Left colon (tissue), 2 donors: ENCODE measurements at places on chromosomes 4 and X. TPM values are rescaled to one million over a fixed set of nuclear protein-coding genes. Genes with fewer than 3 reads are reported as not detected.
A peak's percentile ranks its signal among the peaks of the same experiment; 100 is the strongest.

GRCh38 chr4:126097155-126097799 lies 782.5 kb downstream of the FAT4 start:
- DNase-seq: no peak

MAGEC2 gene
- total RNA-seq: not detected

DNA sequence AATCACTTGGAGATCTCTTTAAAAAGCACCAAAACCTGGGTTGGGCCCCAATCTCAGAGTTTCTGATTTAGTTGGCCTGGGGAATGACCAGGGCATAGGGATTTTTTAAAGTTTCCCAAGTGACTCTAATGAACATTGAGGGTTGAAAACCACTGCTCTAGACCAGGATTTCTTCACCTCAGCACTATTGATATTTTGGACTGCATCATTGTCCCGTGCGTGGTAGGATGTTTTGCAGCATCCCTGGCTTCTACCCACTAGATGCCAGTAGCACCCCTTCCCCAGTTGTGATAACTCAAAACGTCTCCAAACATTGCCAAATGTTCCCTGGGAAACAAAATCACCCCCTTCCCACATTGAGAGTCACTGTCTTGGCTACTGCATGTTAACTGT lies 61.8 kb downstream of the ATXN3L start:
- no peak for DNase-seq

- no peak for DNase-seq
These were observed 2.9 kb downstream of the HDAC8 start for GRCh38 chrX:72569786-72570185.

- DNase-seq: no peak
These were observed 226.4 kb downstream of the MAGEB5 start for GRCh38 chrX:26442340-26442739.

DNA sequence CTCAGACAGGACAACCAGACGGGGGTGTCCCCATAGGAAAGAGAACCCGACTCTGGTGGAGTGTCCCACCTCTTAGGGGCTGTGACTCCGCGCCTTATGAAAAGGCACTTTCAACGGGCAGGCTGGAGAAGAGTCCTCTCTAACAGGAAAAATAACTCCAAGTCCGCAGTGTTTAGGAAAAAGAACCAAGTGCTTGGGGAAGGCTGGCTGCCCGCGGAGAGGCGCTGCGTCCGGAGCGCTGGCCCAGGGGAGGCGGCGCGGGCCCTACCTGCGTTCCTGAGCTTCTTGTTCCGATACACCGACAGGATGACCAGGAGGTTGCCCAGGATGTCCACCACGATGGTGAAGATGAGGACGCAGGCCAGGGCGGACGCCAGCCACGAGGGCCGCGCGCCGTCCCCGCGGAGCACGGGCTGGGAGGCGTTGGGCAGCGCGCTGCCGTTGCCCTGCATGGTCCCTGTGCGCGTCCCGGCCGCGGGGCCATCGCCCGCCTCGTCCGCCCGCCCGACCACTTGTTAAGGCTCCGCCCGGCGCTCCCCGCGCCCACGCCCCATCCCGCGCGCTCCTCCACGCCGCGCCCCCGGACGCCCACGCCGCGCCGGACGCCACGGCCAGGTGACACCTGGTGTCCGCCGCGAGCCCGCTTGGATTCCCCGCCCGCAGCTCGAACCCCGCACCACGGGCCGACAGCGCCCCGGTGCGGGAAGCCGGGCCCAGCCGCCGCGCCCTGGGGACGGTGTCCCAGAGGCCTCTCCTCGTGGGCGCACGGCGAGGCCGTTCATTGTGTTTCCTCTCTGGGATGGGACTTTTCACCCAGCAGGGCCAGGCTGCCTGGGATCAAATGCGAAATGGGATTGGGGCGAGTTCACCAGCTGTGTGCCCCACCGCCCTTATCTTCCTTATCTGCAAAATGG lies at the start of gene MTNR1A:
Gene MTNR1A, minus strand, starts transcription at position 654 of the 914 bp plus-strand sequence. Its CDS starts 202 bp downstream, at position 452.
- DNase-seq: peak; percentile 63

- peak; percentile 81 for DNase-seq
These were observed 89.3 kb upstream of the MAML3 start for GRCh38 chr4:140243278-140243753.

- DNase-seq: no peak
These were observed 49.0 kb upstream of the TRAM1L1 start for GRCh38 chr4:117134386-117134785.
